Heart right ventricle (tissue), 16 donors: ENCODE measurements at places on chromosomes 3 and 15.

GRCh38 chr3:116001151-116001621 lies 377.9 kb downstream of the GAP43 start:
- DNase-seq = no peak

DNA sequence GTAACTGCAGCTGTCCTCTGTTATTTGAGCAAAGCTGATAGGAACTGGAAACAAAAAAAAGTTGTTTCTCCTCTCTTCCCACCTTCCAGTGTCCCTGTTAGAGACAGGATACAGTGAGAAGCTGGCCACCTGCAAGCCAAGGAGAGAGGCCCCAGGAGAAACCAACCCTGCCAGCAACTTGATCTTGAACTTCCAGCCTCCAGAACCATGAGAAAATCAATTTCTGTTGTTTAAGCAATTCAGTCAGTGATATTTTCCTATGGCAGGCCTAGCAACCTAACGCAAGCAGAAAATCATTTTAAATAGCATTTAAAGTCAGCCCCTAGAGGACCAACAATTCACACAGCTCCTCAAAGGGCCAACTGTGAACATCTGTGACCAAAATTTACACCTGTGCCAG lies 291.3 kb downstream of the OXSM start:
- DNase-seq = no peak

DNA sequence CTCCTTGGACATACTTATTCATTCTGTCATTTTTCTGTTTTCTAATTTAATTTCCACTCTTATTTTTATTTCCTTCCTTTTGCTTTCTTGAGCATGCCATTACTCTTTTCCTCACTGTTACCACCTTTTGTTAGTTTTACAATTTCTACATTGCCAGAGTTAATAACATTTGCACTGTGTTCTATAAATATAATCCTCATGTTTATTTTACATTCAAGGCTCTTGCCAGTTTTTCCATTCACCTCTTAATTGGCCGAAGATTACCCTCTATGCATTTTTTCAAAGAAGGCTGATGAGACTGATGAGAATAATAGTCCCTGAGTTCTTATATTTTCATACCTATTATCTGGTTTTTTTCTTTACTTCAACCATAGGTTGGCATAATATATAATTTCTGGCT lies 10.5 kb downstream of the BTD start:
- DNase-seq = no peak

- DNase-seq = no peak
Measured at GRCh38 chr3:78165876-78166275, 1126.0 kb downstream of the ROBO2 start.

DNA sequence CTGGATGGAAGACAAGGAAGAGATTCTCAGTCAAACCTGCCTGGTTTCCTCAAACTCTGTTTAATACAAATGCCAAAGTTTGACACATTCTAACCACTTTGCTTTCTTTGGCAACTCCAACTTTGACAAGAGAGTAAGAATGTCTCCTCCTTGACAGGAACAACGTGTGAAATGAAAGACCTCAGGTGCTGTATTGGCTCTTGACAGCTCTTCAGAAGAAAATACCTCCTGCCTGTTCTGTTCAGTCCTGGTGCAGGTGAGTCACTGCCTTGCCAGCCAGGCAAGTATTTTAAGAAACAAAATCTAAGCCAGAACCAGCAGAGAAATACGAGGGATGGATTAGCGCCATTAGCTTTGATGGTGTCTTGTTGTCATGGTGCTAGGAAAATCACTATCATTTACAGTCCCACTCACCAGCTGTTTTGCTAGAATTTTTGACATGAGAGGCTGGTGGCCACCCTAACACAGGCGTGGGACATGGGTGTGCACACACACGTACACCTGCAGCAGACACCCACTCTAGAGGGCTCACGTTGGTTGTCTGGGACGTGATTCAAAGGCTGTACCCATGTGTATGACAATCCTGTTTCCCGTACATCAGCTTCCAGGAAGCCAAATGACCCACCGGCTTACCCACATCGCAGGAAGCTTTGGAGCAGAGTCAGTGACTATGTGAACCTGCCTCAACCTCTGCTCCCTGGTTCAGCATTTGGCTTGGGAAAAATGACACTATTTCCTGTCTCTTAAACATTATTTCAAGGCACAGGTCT lies 60.4 kb downstream of the CCNL1 start:
- no peak for DNase-seq

DNA sequence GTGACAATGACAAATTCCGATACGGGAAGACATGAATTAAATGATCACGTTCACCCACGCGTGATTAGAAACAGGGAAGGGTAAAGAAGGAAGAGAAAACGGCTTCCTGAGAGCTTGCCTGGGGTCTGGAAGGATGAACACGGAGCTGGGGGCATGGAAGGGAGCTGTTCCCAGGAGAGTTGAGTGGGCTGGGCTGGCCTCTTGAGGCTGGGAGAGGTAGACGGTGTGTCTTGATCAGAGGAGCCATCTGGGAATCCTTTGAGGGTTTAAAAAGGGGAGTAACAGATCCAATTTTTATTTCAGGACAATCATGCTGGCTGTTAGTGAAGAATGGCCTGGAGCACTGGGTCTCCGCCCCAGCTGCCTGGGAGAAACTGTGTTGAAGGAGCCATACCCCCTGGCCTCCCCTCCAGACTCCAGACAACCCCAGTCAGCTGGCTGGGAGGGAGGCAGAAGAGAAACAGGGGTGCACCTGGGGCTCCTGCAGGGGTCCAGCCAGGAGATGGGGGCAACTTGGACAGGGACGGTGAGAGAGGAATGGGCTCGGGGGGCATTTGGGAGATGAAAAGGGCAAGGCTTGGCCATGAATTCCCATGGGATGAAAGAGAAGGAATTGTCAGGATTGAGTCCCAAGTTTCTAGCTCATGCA lies 53.6 kb upstream of the CGNL1 start:
- DNase-seq = no peak

- DNase-seq = no peak
Measured at GRCh38 chr3:86702381-86702958, 288.5 kb downstream of the VGLL3 start.

- no peak for DNase-seq
Measured at GRCh38 chr15:89803941-89804800, 10.5 kb downstream of the ANPEP start.
